AG08395 (cell line): ENCODE measurements at places on chromosomes 12 and 14.

- DNase-seq, result no peak
Observed at GRCh38 chr12:76420222-76420621, 72.0 kb upstream of the BBS10 start.

GRCh38 chr14:66619952-66620351, 112.0 kb downstream of the GPHN start:
- DNase-seq, result no peak

- peak; percentile 61 for DNase-seq
Observed at GRCh38 chr12:112537710-112538396, 119.1 kb downstream of the PTPN11 start.

DNA sequence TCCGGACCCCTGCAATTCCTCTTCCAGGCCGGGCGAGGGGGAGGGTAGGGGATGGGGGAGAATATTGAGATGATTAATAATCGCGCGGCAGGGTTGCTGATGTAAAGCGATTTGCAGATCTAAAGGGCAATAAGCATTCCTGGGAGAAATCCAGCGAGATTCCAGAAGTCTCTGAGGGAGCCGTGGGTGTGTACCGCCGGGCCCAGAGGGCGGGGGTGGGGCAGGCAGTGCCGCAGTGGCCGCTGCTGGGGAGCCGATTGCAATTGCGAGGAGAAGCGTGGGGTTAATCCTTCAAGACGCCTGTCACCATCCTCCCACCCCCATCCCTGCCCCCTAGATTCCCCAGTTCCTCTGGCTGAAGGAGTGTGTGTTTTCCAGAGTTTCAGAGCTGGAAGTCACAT, 16.4 kb downstream of the FOS start:
- peak; percentile 75 for DNase-seq

DNA sequence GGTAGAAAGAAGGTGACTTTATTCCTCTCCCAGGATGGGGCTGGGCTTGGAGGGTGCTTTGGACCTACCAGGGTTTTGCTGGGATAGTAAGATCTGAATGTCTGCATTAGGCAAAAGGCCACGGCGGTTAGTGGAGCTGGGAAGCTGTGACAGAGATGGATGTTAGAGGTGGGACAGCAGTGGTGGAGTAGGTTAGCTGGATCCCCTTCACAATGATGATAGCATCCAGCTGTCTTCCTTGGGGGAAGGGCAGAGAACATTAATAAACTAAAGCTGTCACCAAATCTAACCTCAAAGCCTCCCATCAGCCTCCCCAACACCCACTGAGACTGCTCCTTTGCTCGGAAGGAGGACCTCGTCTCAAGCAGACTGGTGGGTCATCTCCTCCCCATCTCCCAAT, 104.8 kb downstream of the GPATCH2L start:
- no peak for DNase-seq

DNA sequence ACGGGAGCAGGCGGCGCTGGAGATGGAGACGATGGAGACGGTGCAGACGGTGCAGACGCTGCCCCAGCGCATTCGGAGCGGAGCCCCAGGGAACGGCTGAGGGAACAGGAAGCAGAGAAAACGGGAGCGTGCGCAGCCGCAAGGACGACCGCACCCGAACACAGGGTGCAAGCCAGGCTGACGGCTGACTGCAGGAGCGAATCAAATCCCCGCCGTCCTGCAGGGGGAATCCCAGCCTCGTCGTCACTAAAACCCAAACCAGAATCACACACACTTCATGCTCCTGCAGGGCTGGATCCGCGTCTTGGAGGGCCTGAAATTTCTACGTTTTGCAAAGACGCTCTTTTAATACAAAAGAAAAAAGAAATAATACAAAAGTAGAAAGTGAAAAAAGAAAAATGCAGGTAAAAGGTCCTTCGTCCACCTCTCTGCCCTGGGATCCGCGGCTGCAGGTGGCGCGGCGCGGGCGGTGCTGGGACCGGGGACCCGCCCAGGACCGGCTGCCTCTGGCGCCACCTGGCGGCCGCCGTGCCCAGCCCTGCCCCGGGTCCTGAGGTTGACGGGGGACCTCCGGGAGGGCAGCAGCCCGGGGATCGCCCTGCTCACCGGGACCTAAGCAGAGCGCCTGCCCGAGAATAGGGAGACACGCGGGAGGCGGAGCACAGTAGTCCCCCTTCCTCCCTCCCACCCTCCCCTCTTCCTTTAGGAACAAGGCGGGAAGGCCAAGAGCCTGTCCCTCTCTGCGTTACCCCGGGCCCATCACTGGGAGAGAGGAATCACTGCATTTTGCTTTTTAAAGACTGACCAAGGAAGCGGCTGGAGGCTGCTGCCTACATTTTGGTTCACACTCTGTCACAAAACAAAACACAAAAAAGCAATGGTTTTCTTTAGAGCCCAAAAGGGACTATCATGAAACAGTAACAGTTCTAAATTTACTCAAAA, 20.1 kb downstream of the STX2 start:
- DNase-seq, result peak; percentile 64

- peak; percentile 51 for DNase-seq
Observed at GRCh38 chr12:88325816-88326189, 183.7 kb downstream of the TMTC3 start.

DNA sequence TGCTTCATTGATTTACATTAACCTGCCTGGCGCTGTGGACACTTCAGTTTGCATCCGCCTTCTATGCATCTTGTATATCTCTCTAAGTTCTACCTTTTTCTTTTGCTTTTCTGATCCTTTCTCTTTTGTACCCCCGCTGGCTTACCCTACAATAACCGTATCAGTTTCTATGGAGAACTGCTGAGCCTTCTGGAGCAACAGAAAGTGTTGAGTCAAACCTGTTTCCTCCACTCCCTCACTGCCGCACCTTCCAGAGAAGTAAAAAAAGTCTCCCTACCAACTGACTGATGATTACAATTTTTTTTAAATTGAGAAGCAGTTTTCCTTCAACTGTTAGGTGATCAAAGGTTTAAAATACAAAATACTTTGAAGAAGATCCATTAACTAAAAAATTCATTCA, 17.4 kb downstream of the EXD2 start:
- no peak for DNase-seq

- DNase-seq, result no peak
Observed at GRCh38 chr14:37023875-37024565, 148.4 kb downstream of the SLC25A21 start.

- peak; percentile 80 for DNase-seq
Observed at GRCh38 chr14:25048170-25049016, 1.6 kb downstream of the STXBP6 start.

DNA sequence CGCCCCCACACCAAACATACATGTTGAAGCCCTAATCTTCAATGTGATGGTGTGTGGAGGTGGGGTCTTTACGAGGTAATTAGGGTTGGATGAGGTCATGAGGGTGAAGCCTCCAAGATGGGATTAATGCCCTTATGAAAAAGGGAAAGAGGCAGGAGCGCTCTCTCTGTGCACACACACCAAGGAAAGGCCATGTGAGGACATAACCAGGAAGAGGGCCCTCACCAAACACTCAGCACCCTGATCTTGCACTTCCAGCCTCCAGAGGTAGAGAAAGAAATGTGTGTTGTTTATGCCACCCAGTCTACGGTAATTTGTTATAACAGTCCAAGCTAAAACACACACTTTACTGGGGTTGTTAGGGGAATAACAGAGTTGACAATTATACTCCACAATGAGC, 14.6 kb upstream of the PITPNM2 start:
- DNase-seq, result no peak

DNA sequence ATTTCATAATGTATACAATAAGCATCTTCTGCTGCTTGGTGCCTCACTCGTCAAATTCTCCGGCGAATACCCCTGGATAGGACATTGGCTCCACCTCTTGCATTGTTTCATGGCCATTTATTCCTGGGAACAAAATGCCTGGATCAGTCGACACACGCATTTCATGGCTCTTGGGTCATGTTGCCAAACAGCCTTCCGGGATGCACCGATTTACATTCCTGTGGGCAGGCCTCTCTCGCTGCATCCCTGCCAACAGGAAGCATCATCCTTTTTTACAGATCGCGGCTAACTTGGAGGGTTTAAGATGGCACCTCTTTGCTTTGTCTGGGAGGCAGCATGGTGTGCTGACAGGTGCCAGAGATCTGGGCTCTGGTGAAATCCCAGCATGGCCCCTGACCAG, 32.7 kb upstream of the RIMBP2 start:
- no peak for DNase-seq

GRCh38 chr12:12126551-12126950, 55.8 kb downstream of the BCL2L14 start:
- DNase-seq, result no peak

DNA sequence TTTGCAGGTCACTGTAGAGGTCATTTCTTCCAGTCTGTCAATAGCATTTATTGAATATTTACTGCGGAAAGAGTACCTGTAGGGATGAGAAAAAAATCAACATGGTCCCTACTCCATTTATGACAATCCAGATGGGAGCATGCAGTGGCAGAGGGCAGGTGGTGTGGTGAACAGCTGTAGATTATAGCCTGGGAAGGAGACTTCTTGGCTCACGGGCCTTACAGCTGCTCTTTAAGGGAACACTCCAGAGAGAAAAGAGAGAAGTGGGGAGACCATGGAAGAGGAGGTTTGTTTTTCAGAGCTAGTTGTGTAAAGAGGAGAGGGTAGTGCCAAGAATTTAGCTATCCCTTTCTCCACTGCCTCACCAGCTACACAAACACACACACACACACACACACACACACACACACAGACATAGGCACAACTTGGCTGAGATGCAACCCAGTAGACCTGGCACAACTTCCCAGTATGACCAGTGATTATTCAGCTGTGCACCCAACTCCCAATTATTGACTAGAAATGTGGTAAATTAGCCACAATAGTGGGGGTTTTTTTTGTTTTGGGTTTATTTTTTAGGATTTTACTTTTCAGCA, 41.0 kb downstream of the GPHB5 start:
- DNase-seq, result no peak

- peak; percentile 38 for DNase-seq
Observed at GRCh38 chr14:73173092-73173735, 36.9 kb downstream of the PSEN1 start.

DNA sequence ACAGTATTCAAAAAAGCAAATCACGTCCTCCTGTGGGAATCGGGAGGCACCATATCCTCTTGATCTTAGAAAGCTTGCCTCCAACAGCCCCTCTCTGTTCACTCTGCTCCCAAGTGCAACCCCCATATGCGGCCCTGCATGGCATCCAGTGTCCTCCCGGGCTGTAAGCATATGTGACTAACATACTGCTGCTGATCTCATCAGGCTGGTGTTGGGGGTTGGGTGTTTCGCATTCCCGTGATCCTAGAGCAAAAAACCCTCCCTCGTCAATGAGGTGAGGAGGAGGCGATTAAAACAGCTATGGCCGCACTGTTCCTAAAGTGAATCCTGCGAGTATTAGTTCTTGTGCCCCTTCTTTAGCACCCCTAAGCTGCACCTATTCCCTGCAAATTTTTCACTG, 28.1 kb upstream of the PPM1A start:
- no peak for DNase-seq

GRCh38 chr12:109446-109845, 42.9 kb downstream of the IQSEC3 start:
- no peak for DNase-seq

DNA sequence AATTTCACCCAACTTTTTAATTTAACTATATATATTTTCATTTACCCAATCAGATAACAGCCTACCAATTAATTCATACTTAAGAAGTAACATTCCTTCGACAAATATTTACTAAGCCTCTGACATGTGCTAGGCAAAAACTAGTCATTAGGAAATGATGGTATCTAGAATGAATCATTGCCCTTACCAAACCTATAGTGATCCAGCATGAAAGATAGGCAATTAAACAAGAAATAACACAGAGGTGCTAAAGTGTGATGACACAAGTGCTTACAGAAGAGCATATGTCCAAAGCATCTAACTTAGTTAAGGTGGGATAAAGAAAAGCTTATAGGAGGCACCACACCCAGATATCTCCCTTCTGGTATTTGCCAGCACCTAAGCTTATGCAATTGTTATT, 166.5 kb upstream of the RASSF8 start:
- no peak for DNase-seq

GRCh38 chr12:6551496-6552139, 4.2 kb downstream of the IFFO1 start:
- peak; percentile 65 for DNase-seq

DNA sequence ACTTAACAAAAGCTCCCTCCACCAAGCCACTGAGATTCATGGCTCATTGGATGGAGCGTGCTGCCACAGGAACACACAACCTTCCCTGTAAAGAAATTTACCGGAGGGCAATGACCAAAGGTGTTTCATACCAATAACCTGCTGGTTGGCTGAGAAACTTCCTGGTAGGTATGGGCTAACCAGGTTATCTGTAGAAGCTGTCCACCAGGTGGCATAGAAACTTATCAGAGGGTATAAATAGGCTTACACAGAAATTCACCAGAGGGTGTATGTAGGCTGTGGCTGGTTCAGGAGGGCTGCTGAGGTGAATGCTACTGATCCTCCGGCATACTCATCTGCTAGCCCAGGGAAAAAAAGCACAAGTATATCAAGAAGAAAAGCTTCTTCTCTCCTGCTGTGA, 27.1 kb upstream of the MTERF2 start:
- no peak for DNase-seq

- peak; percentile 43 for DNase-seq
Observed at GRCh38 chr14:63290741-63291430, 27.8 kb downstream of the GPHB5 start.

- peak; percentile 83 for DNase-seq
Observed at GRCh38 chr14:26841920-26842741, 244.3 kb upstream of the NOVA1 start.

- DNase-seq, result no peak
Observed at GRCh38 chr12:31570880-31571279, 20.1 kb downstream of the DENND5B start.

DNA sequence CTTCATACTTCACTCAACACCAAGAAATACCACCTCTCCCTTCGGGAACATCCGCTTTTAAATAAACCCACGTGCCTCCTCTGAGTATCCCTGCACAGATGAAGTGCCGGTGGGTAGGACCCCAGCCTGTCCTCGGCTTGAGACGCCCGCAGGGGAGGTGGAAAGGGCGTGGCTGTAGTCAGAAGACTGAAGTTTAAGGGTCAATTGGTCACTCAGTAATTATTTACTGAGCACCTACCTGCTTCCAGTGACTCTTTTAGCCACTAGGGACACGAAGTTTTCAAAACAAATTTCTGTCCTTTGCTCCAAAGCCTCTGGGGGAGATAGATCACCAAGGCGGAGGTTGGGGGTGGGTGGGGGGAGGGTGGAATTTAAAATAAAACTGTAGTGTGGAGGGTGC, 309.4 kb downstream of the VRK1 start:
- no peak for DNase-seq

GRCh38 chr12:79688376-79689060, 2.2 kb downstream of the PAWR start:
- no peak for DNase-seq

DNA sequence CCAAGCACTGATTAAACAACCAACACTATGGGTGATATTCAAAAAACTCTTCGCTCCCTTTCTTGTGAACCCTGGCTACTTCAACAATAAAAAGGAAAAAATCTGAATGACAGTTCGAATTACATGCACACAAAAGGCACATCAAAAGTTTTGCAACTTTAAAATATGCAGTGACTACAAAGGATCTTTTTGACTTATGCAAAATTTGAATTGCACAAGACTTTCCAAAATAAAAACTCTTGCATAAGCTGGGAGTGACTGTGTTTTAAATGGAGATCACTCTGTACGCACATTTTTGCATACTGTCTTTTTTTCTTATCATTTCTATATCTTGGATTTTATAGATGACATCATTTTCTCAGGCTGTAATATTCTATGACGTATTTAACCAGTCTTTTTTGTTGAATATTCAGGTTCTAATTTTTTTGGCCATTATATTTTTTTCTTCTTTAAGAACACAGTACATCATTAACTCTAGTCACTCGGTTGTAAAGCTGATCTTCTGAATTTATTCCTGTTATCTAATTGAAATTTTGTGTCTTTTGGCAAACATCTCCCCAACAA, 667.6 kb upstream of the TBX3 start:
- peak; percentile 38 for DNase-seq
